ENCODE measurements at places on chromosomes 3 and 15.

DNA sequence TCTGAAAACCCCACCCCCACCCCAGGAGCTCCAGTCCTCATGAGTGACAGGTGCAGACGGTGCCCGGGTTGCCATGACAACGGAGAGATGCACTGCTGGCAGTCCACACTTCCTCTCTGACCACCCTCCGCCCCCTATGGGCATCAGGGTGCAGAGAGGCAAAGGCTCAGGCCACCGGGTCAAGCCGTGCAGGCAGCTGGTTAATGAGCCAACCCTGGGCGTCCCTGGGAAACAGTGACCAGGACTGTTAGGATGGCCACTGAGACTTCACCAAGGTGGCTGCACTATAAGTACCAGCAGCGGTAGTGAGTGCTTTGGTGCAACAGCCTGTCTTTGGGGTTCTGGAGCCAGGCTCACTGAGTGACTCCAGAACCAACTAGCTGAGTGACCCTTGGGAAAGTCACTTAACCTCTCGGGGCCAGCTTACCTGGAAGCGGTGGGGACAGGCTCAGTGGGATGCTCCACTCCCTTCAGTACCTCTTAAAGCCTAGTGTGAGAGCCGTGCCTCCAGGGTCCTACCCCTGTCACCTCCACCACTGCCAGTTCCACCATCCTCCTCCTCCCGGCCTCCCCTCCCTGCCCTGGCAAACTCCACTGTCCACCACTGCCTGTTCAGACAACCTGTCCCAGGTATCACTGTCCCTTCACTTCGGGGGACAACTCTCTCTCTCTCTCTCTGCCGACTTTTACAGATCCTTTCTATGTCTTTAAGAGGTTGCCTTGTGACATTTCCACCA lies 121.0 kb upstream of the PRR20G start:
- H3K4me3 ChIP-seq: no peak overlapping the region
- H3K27me3 ChIP-seq: peaks cover 26% of the 10 kb centered on the region
- no peaks in the 10 kb centered on the region for H3K4me1 ChIP-seq
- H3K27ac ChIP-seq: no peak overlapping the region

- H3K27me3 ChIP-seq: no peaks in the 10 kb centered on the region
- H3K4me3 ChIP-seq: no peak overlapping the region
- DNase-seq: no peak
- no peak overlapping the region for H3K27ac ChIP-seq
- H3K36me3 ChIP-seq: no peaks in the 10 kb centered on the region
- no peaks in the 10 kb centered on the region for H3K4me1 ChIP-seq
These were observed 36.7 kb upstream of the MFGE8 start for GRCh38 chr15:88949734-88950400.

DNA sequence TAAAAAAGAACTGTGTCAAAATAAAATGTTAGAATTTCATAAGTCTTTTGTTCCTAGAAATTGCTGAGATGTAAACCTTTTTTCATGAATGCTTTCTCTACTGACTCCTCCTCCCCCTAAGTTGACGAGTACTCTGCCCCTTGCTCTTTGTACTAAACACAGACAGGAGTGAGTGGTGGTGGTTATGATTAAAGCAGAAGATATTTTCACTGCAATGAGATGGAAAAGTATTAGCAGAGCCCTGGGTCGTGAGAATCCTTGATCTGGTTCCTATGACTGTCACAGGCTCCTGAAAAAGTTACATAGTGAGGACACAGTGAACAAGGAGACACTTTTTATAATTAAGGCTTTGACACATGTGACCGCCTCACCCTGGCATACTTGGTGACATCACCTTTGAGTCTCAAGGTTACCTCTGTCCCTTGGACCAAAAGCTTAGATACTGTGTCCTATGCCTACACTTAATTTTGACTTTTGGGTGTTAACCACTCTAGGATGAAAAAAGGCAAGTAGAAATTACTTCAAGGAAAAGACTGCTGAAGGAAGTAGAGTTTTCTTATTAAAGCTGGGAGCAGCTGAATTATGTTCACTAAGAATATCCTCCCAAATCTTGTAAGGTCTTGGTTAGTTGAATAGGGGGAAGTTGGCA lies 130.4 kb upstream of the LYSMD4 start:
- H3K36me3 ChIP-seq: no peaks in the 10 kb centered on the region
- no peaks in the 10 kb centered on the region for H3K27me3 ChIP-seq
- H3K4me3 ChIP-seq: no peak overlapping the region
- H3K4me1 ChIP-seq: no peaks in the 10 kb centered on the region
- no peak overlapping the region for H3K27ac ChIP-seq
- no peak for DNase-seq

GRCh38 chr15:36414670-36415069 lies 164.8 kb upstream of the CDIN1 start:
- no peaks in the 10 kb centered on the region for H3K27me3 ChIP-seq
- no peaks in the 10 kb centered on the region for H3K36me3 ChIP-seq
- H3K27ac ChIP-seq: no peak overlapping the region
- H3K4me3 ChIP-seq: no peak overlapping the region
- no peaks in the 10 kb centered on the region for H3K4me1 ChIP-seq

DNA sequence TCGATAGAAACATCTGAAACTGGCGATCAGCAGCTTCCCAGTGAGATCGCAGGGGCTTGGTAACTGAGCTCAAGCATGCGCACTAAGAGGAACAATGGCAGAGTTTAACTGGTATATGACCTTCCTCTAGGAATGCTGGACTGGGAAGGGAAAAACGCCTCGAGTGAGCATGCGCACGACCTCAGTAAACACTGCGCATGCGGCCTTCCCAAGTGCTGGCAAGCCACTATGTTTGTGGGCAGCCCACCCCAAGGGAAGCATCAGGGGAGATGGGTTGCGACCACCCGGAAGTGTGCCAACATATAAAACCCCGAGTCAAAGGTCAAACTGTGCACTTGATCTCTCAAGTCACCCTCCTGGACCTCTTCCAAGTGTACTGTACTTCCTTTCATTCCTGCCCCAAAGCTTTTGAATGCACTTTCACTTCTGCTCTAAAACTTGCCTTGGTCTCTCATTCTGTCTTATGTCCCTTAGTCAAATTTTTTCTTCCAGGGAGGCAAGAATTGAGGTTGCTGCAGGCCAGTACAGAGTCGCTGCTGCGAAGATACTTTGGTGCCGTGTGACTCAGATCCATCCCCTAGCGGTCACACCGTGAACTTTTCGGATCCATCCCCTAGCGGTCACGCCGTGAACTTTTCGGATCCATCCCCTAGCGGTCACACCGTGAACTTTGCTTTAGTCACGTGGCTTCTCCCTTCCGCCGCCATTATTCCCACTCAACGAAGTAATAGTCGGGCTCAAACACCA lies 243.3 kb downstream of the FAM43A start:
- peaks cover 27% of the 10 kb centered on the region for H3K4me1 ChIP-seq
- no peak for DNase-seq
- no peaks in the 10 kb centered on the region for H3K36me3 ChIP-seq
- H3K27ac ChIP-seq: no peak overlapping the region
- no peaks in the 10 kb centered on the region for H3K27me3 ChIP-seq
